Stimulated activated CD8-positive, alpha-beta memory T cell treated with anti-CD3 and anti-CD28 coated beads, Interleukin-4, amount 100 ng/mL, for 4 hours (primary cell): ENCODE measurements at places on chromosomes 1 and 21.

GRCh38 chr1:207951652-207952051, 40.7 kb upstream of the CD34 start:
- DNase-seq = no peak

- no peak for DNase-seq
Observed at GRCh38 chr21:28418726-28419514, 573.8 kb downstream of the LTN1 start.

GRCh38 chr1:9284061-9284460, 8.6 kb upstream of the SPSB1 start:
- no peak for DNase-seq

GRCh38 chr1:247175458-247175857, 3.6 kb upstream of the ZNF124 start:
- no peak for DNase-seq

GRCh38 chr1:3038113-3038551, 16.9 kb downstream of the ACTRT2 start:
- no peak for DNase-seq

- no peak for DNase-seq
Observed at GRCh38 chr1:51690285-51690961, 73.5 kb downstream of the OSBPL9 start.

- DNase-seq = no peak
Observed at GRCh38 chr1:57019236-57019839, 53.5 kb upstream of the C8B start.

- DNase-seq = no peak
Observed at GRCh38 chr1:109912873-109913272, 2.2 kb downstream of the CSF1 start.

DNA sequence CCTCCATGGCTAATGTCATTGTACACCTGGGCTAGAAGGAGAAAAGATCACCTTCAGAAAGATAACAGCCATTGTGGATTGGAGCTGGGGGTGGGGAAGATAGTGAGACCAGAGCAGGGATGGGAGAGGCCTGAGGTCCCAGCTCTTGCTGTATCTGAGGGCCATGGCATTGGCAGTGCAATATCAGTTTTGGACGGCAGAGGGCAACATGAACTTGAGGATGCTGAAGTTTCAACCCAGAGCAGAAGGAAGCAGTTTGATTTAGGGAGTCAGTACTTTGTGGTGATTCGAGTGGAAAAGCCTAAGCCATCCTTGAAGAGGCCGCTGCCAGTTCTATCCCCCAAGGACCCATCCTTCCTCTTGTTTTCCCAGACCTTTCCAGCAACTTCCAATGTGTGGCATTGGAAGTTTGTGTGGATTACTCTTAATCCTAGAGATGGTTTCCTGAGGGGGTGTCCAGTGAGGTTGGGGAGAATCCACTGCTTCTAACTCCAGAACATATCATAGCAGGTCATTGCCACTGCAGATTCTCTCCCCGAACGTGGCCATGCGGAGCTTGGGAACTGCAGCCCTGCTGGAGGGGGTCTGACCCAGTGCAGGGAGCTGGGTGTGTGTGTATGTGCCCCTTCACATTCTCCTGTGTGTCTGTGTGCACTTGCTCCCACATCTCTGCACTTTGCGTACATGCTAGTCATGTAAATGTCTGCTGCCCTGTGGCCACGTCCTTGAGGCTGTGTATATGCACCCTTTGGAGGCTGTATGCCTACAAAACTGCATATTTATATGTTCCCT, 24.1 kb downstream of the SLC26A9 start:
- DNase-seq = peak; percentile 20

- no peak for DNase-seq
Observed at GRCh38 chr1:53550201-53550741, 91.1 kb downstream of the DMRTB1 start.

DNA sequence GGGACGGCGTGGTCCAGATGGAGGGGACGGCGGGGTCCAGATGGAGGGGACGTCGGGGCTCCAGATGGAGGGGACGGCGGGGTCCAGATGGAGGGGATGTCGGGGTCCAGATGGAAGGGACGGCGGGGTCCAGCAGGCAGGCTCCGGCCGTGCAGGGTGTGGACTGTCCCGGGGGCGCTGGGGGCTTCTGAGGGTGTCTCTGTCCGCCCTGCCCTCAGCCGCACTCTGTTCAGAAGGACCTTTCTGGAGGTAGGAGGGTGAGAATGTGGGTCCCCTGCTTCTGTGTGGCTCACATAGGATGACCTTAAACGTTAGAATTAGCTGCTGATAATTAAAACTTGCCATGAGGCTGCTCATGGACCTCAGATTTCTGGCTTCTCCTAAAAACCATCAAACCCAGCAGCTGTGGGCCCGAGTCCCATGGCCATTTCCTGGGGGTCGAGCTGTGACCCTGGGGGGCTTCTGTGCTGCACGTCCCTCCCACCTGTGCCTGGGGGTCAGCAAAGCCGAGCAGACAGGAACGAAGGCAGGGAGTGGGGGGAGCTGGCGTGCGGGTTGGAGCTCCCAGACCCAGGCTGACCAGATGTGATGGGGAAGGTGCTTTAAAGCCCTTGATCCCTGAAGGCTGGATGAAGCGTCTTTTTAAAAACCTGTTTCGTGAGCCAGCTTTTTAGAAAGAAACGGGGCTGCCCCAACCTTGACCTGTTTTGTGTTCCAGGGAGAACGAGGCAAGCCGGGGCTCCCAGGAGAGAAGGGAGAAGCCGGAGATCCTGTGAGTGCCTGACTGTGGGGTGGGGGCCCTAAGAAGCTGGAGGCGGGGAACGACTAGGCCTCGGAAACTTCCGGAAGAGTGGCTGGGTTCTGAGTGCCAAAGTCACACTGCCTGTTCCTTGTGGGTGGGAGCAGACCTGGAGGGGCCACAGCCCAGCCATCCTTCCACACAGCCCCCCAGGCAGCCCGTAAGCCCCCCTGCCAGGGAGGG, 7.1 kb downstream of the COL6A1 start:
- no peak for DNase-seq

DNA sequence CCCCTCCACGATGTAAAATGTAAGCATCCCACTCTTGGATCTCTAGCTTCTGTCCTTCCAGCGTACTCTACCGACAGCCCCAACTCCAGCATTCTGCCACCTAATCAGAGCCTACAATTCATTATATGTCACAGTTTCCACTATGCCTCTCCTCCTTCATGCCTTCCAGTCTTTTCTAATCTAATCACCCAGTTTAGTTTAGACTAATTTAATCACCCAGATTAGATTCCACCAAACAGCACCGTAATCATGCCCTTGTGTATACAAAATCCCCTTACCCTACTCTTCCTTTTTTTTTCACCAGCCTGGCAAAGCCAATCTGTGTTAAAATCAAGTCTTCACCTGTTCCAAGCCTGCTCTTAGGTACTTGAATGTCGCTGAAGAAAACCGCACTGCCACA, 49.8 kb upstream of the KANK4 start:
- DNase-seq = no peak

GRCh38 chr1:17745479-17745955, 9.6 kb upstream of the ACTL8 start:
- no peak for DNase-seq

DNA sequence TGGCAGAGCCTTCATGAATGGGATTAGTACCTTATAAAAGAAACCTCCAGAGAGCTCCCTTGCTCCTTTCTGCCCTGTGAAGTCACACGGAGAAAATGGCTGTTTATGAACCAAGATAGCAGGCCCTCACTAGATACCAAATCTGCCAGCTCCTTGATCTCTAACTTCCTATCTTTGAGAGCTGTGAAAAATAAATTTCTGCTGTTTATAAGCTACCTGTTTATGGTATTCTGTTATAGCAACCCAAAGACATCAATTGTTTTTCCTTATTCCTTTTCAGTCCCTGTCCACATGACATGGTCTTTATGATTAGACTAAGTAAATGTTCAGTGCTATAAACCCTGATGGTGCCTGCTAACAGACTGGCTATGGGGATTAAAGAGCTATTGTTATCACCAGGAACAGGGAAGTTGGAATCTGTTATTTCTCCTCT, 9.7 kb upstream of the STIL start:
- DNase-seq = no peak

DNA sequence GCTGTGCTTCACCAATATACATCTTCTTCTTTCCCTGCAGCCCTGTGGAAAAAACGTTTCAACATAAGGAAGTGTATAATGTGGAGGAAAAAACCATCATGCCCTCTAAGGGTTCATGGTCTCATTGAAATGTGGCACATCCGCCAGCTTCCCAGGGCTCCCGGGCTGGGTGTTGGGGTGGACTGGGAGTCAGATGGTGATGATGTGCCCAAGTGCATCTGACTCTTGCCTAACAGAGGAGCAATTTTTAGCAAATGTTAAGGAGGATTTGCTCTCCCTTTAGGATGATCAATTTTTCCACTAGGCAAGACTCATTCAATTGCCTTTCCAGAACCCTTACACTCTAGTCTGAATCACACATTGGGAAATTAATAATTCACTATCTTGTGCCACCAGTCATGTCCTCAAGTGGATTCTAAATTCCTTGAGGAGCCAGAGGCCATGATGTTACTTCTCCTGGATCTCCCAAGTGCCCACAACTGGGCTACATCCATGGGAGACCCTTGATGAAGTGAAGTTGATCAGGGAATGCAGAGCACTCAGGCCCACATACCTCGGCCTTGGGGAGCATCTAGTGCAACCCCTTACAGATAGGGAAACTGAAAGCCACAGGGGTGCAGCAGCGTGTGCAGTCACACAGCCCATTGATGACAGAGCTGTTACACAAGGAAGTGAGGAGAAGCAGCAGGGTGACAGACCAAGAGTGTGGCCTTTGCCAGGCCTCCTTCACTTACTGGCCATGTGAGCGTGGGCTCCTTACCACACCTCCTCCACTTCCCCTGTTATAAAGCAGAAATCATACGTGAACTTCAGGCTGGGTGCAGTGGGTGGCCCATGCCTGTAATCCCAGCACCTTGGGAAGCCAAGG, 100.0 kb upstream of the SLC44A3 start:
- no peak for DNase-seq

GRCh38 chr1:74180490-74180889, 17.5 kb downstream of the LRRIQ3 start:
- DNase-seq = no peak

DNA sequence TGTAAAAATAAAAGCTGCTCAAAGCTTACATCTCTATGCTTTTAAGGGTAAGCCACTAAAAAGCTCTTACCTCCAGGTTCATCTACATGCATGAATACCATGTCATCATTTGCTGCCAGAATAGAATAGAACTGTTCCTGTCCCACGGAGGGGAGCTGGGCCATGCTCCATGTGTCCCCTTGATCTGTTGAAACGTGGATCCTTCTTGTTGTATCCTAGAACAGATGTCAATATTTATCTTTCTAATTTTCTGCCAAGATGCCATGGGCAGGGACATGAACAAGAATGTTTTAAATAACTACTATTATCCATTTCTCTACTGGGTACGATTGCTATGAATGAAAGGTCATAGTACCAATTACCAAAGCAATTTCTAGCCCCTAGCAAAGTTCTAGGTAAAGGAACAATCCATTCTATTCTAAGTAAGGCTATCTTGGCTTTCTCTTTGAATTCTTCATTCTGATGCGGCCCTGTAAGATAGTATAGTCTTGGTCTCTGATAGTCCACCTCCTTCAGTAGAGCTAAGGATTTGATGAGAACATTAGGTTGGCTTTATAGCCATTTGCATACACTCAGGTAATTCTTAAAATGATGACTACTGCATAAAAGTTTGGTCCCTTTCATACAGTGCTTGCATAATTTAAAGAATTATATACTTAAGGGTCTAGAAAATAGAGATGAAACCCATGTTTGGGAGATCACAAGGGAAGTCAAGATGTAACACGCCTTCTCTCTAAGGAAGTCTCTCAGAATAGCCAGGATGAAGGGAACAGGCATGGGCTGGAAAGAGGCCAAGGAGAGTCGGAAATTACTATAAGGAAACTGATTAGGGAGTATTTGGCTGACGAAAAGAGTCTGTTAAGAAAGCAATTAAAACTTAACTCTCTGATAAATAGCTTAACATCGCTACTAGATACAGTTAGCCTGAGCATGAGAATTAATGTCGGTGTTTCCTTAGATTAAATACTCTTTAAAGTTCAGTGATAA, 35.4 kb upstream of the MYBPHL start:
- no peak for DNase-seq

- DNase-seq = no peak
Observed at GRCh38 chr1:59434336-59434735, 137.4 kb downstream of the FGGY start.
